ENCODE measurements at places on chromosomes 12 and 14. TPM values are rescaled to one million over a fixed set of nuclear protein-coding genes. Genes with fewer than 3 reads are reported as not detected.

GRCh38 chr14:60862283-60862682 lies 118.6 kb downstream of the TRMT5 start:
- H3K36me3 ChIP-seq: no peaks in the 10 kb centered on the region
- no peak overlapping the region for H3K4me3 ChIP-seq
- H3K4me1 ChIP-seq: no peaks in the 10 kb centered on the region
- H3K27me3 ChIP-seq: no peaks in the 10 kb centered on the region
- no peak for DNase-seq

GRCh38 chr12:132740313-132740646 lies 21.4 kb downstream of the ANKLE2 start:
- no peaks in the 10 kb centered on the region for H3K27me3 ChIP-seq
- no peak for DNase-seq
- no peaks in the 10 kb centered on the region for H3K4me1 ChIP-seq
- no peak overlapping the region for H3K4me3 ChIP-seq
- H3K27ac ChIP-seq: no peak overlapping the region
- H3K36me3 ChIP-seq: peaks cover 3% of the 10 kb centered on the region

Gene NKX2-1
- total RNA-seq: not detected

Gene B3GNT4
- 0.30 TPM for total RNA-seq

DNA sequence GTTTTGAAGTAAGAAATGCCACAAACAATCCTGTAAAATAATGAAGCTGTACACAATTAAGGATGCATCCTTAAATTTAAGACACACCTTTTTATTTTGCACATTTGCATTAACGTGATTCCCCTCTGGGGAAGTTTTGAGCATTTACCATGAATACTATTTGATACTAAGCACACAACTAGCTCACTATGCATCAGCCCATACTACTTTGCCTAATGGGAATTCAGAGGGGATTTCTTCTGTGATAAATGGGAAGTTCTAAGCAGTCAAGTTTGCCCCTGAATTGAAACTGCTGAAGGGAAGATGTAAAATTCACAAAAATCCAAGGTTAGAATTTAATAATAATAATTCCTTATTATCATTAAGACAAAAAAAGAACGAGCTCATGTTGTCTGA lies 27.4 kb downstream of the SINHCAF start:
- H3K4me3 ChIP-seq: no peak overlapping the region
- no peak for DNase-seq
- H3K4me1 ChIP-seq: peaks cover 17% of the 10 kb centered on the region
- no peaks in the 10 kb centered on the region for H3K27me3 ChIP-seq
- H3K36me3 ChIP-seq: peaks cover 52% of the 10 kb centered on the region

GRCh38 chr14:21711360-21711961 lies 37.8 kb upstream of the OR4E1 start:
- DNase-seq: peak; percentile 45
- H3K27me3 ChIP-seq: no peaks in the 10 kb centered on the region
- H3K4me1 ChIP-seq: no peaks in the 10 kb centered on the region
- no peaks in the 10 kb centered on the region for H3K36me3 ChIP-seq
- H3K27ac ChIP-seq: no peak overlapping the region

DNA sequence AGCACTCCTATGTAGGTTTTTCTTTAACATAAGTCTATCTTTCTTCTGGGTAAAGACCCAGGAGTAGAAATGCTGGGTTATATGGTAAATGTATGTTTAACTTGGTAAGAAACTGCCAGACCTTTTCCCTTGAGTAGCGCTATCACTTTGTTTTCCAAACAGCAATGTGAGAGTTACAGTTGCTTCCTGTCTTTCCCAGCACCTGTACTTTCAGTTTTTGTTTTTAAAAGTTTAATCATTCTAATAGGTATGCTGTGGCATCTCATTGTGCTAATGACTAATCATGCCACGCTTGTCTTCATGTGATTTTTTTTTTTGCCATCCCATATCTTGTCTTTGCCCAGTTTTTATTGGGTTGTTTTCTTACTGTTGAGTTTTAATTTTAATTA lies 28.1 kb downstream of the GIT2 start:
- no peak overlapping the region for H3K27ac ChIP-seq
- no peak overlapping the region for H3K4me3 ChIP-seq
- H3K4me1 ChIP-seq: no peaks in the 10 kb centered on the region

Gene TSHR
- not detected for total RNA-seq

Gene LRFN5
- total RNA-seq: 0.12 TPM

DNA sequence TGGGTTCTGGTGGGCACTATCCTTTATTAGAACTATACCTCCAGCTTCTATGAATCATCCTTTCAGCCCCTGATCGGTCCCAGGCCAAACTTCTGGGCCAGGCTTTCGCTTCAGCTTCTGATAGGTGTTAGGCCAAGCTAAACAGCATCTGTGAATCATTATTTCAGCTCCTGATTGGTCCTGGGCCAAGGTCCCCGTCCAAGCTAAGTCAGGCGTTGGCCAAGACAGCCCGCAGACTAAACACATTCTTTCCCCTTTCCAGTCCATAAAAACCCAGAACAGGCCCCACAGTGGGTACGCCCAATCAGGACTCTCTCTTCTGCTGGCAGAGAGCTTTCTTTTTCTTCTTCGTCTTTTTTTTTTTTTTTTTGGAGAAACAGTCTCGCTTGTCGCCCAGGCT lies 1808.9 kb upstream of the SEL1L start:
- H3K4me1 ChIP-seq: no peaks in the 10 kb centered on the region
- no peak for DNase-seq
- no peak overlapping the region for H3K27ac ChIP-seq
- no peaks in the 10 kb centered on the region for H3K36me3 ChIP-seq
- H3K4me3 ChIP-seq: no peak overlapping the region
- no peaks in the 10 kb centered on the region for H3K27me3 ChIP-seq

DNA sequence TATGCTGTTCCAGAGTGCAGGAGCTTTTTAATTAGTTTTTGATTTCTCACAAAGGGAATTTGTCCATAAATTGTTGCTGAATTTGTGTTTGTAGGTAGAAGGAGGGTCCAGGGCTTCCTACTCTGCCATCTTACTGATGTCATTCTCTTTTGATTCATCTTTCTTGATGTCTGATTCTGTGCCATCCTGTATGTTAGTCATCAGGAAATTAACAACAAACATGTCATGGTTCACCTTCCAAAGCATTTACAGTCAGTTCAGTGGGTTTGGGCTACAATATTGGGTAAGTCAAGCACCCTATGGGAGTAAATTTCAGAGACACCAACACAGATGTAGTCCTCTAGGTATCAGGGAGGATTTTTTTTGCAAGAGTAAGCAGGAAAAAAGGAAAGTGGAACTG lies 135.2 kb upstream of the SLC38A2 start:
- no peak for DNase-seq
- no peak overlapping the region for H3K4me3 ChIP-seq
- no peaks in the 10 kb centered on the region for H3K4me1 ChIP-seq

Gene SLC4A8
- 132 TPM for total RNA-seq

GRCh38 chr12:89935850-89936249 lies 227.2 kb upstream of the ATP2B1 start:
- no peak for DNase-seq
- no peaks in the 10 kb centered on the region for H3K36me3 ChIP-seq
- peaks cover 11% of the 10 kb centered on the region for H3K4me1 ChIP-seq
- H3K4me3 ChIP-seq: no peak overlapping the region
- no peaks in the 10 kb centered on the region for H3K27me3 ChIP-seq

- no peak overlapping the region for H3K27ac ChIP-seq
- peaks cover 8% of the 10 kb centered on the region for H3K4me1 ChIP-seq
Measured at GRCh38 chr14:95182379-95182778, 25.1 kb upstream of the DICER1 start.

GRCh38 chr12:120290609-120291305 lies 946 bp downstream of the RNU4-2 start:
- DNase-seq: peak; percentile 30
- H3K27ac ChIP-seq: no peak overlapping the region
- peak overlapping the region; percentile 49 for H3K4me3 ChIP-seq
- H3K4me1 ChIP-seq: peaks cover 6% of the 10 kb centered on the region
- H3K36me3 ChIP-seq: no peaks in the 10 kb centered on the region
- no peaks in the 10 kb centered on the region for H3K27me3 ChIP-seq

- DNase-seq: no peak
- H3K27ac ChIP-seq: no peak overlapping the region
- H3K36me3 ChIP-seq: no peaks in the 10 kb centered on the region
- no peaks in the 10 kb centered on the region for H3K4me1 ChIP-seq
- H3K27me3 ChIP-seq: peaks cover 25% of the 10 kb centered on the region
- peak overlapping the region; percentile 78 for H3K4me3 ChIP-seq
Measured at GRCh38 chr12:104063712-104064030, 660 bp upstream of the HCFC2 start.

Gene MYF5
- total RNA-seq: not detected

- no peak for DNase-seq
- H3K4me3 ChIP-seq: no peak overlapping the region
- no peak overlapping the region for H3K27ac ChIP-seq
- no peaks in the 10 kb centered on the region for H3K36me3 ChIP-seq
Measured at GRCh38 chr12:52540531-52540930, 12.4 kb downstream of the KRT71 start.

Gene PLEKHG7
- total RNA-seq: not detected
